ENCODE measurements at places on chromosomes 4 and X.

DNA sequence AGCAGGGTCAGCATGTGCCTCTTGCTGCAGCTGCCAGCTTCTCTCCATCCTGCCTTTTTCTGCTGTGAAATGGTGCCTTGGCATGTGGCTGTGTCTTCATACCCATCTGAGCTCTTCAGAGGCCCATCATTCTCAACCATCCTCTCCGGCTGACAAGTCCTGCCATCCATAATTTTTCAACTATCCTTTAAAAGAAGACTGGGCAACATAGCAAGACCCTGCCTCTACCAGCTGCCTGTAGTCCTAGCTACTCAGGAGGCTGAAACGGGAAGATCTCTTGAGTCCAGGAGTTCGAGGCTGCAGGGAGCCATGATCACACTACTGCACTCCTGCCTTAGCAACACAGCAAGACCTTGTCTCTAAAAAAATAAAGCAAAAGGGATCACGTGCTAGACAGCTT lies 64.2 kb upstream of the TTC29 start:
- DNase-seq = no peak

DNA sequence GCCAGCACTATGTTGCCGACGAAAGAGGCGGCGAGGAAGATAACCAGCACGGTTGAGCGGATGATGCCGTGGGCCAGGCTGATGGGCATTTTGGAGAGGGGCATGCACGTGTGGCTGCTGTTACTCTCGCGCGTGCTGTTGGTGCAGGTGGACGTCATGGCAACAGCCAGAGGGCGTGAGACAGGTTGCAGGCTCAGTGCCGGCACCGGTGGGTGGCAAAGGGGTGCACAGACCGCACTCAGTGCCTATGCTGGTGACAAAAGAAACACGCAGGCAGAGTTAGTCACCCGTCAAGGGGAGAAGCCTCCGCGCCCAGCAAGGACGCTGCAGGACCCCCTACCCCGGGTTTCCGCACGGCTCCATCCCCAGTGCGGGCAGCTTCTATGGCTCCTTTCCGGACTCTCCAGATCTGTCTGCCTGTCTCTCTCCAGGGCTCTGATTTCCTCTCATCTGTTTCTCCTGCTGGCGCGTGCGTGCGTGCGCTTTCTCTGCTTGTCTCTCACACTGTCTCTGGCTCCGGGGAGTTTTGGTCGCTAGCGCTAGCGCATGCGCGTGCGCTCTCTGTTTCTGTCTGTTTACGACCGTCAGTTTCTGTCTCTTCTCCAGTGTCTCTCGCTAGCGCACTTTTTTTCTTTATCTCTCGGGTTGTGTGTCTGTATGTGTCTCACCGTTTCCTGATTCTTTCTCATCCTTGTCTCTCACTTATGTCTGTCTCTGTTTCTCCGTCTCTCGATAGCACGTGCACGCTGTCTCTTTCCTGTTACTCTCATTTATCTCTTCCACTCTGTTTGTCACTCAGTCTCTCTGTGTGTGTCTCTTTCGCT lies 2.1 kb downstream of the GPR101 start:
- DNase-seq = peak; percentile 57

DNA sequence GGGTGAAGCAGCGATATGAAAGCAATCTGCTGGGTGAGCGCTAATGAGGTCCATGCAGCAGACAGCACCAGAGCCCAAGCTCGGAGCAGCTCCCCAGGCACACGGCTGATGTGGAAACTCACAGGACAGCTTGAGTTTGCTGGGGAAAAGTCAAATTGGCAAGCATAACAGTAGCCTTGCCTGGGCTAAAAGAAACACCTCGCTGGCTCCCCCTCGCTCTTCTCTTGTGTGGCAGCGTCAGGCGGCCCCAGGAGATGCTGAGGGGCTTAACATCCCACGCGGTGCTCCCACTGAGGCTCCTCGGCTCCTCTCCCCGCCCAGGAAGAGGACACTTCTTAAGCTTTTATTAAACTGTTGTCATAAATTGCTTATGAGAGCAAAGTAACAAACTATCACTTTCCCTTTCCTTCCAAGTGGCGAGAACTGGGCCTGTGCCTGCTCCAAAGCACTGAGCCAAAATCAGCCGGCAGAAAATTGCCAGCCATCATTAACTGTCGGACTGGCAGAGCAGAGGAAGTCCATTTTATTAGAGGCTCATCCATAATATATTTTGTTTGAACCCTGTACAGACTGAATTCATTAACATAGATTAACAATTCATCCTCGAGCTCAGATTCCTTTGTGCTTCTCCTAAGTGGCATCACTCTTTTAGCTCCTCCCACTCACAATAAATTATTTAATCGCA lies 111.4 kb downstream of the TSPAN5 start:
- DNase-seq = peak; percentile 80

DNA sequence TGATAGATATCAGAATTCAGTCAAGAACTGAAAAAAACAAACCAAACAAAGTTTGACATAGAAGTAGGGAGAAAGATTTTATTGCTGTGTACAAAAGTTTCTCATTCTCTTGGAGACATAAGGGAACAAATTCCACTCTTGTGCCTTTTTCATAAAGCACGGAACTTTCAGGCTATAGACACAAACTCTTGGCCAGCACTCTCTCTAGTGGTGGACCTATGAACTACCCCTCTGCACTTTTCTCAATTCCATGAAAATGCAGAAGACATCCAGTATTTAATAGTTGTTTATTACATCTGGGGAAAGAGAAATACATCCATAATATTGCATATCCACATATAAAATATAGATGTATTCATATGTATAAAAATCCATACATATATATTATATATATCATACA lies 291.6 kb upstream of the HS3ST1 start:
- DNase-seq = peak; percentile 81

- no peak for DNase-seq
Observed at GRCh38 chr4:151799417-151800012, 38.7 kb upstream of the GATB start.

GRCh38 chr4:73985528-73985852 lies 2.5 kb downstream of the PPBP start:
- DNase-seq = no peak

DNA sequence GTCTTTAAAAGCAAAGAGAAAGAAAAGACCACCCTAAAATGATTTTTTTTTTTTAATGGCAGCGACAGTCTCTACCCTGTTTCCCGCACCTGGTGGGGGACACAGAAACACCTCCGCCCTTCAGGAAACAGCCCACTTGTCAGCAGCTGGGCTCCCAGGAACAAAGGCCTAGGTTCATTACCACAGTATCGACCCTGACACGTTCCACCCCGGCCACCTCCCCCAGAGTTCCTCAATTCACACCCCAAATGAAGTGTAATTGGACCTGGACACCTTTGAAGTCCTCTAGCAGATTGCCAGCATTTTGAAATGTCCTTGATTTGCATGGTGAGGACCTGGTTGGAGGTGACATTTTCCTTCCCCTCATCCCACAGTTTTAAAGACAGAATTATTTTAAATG lies 175.0 kb upstream of the BCOR start:
- no peak for DNase-seq

- DNase-seq = no peak
Observed at GRCh38 chr4:20809812-20810211, 109.6 kb downstream of the PACRGL start.

DNA sequence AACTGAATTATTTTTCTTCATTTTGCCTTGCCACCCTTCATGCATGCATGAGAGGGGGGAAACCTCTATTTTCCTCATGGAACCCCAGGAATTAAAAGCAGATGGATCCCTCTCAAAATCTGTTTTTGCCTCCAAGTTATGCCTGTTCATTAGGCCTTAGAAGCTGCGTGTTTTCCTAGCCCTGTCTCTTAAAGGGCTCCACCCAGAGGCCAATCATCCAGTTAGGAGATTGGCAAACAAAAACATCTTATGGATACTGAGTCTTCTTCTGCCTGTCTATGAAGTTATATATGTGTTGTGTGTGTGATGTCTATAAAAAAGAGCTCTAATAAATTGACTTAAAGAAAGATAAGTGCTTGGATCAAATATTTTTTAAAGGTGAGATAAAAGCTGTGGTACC lies 142.9 kb downstream of the ANAPC10 start:
- no peak for DNase-seq

DNA sequence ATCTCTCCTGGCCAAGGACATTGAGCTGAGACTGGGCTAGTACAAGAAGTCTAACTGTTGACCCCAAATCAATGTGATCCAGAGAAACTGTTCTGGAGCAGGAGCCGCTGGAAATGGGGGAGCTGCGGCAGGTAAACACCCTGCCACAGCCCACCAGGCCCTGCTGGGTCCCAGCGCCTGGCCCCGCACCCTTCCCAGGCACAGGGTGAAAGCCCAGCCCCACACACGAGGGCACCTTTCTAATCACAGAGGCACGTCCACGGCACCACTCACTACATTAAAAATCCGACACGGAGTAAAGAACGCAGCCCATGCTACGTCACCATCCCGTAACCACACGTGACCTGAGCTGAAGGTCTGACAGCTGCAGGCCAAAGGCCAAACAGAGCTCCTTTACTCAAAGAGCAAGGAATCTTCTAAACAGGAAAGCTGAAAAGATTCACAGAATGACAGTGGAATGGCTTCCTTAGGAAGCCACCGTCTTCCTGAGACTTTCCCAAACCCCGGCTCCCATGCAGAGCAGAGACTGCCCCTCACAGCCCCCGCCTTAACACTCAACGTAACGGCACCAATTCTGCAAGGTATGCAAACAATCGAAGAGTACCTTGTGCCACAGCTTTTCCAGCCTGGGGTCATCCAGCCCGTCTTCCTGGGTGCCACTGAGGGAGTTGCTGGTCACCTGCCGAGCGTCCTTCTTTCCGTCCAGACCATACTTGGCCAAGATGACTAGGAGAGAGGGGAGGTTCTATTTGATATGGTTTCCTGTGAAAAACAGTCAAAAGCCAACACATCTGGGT lies 12.6 kb downstream of the LRPAP1 start:
- DNase-seq = no peak

- no peak for DNase-seq
Observed at GRCh38 chr4:128322311-128322710, 34.7 kb upstream of the PGRMC2 start.

GRCh38 chr4:54819034-54819433 lies 161.3 kb downstream of the KIT start:
- DNase-seq = no peak

- DNase-seq = no peak
Observed at GRCh38 chr4:38856046-38856445, 571 bp downstream of the TLR6 start.

DNA sequence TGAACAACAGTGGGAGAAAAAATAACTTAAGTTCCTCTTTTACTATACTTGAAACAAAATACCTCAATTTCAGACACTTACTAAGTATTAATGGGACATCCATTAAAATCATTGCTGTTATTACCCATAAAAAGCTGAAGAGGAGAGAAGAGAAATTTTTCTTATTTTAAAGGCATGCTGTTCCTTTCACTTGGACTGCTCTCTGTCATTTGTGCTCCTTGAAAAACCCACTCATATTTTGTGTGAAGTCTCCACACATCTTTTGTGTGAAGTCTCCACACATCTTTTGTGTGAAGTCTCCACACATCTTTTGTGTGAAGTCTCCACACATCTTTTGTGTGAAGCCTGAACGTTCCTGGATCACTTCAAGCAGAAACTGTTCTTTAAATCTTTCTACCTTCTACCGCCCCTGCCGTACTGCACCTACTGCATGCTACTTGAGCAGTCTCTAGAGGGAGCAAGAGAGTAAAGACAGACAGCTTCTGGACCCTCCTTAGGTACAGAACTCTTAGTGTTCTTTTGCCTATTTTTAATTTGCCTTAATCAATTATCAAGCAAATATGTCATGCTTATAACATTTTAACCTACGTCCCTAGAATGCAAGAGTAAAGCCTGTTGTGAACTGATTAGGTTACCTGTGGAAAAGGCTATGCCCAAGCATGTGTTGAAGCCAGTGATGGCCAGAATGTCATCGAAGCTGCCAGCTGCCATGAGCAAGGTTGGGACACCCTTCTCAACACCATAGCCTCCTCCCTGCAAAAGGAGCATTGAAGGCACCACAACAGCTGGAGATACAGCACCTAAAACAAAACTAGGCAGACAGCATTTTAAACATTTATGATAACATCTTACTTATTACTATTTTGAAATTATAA lies 27.1 kb upstream of the SLC9B1 start:
- DNase-seq = peak; percentile 54

GRCh38 chr4:123832173-123833026 lies 435.8 kb downstream of the SPRY1 start:
- peak; percentile 97 for DNase-seq

DNA sequence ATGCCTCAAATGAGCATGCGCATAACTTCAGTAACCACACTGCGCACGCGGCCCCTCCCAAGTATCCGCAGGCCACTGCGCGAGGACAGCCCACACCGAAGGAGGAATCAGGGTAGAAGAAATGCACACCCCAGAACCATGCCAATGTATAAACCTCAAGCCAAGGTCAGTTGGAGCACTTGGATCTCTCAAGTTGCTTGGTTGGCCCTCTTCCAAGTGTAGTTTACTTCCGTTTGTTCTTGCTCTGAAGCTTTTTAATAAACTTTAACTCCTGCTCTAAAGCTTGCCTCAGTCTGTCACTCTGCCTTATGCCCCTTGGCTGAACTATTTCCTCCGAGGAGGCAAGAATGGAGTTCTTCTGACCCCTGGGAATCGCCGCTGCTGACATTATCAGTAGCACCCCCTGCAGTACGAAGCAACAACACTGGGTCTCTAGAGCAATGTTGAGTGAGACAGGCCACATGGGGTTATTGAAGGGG lies 22.0 kb upstream of the SPINK2 start:
- no peak for DNase-seq

- DNase-seq = no peak
Observed at GRCh38 chr4:113270520-113271319, 221.3 kb downstream of the ANK2 start.

GRCh38 chr4:152530600-152530999 lies 5.3 kb downstream of the FBXW7 start:
- no peak for DNase-seq

- no peak for DNase-seq
Observed at GRCh38 chr4:95526075-95526474, 22.7 kb downstream of the UNC5C start.

GRCh38 chrX:1601051-1601767 lies 9.8 kb downstream of the AKAP17A start:
- DNase-seq = no peak

GRCh38 chrX:32877592-32877991 lies 333.8 kb downstream of the DMD start:
- no peak for DNase-seq

DNA sequence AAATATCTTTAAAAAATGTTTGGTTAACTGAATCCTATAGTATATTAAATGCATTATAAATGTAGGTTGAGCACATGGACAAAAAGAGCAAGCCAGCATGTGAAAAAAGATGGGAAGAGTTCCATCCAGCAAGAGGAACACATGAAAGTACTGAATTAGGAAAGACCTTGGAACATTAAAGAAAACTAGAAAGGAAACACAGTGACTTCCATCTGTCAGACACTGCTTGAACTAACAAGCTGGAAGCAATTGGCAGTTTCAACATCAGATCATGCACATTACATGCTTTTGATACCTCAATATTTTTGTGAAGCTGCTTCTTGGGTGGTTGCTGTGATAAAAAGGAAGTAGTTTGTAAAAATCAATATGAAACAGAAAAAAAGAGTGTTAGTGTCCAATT lies 626.8 kb upstream of the GNPDA2 start:
- DNase-seq = no peak

GRCh38 chrX:15050395-15050794 lies 177.2 kb downstream of the MOSPD2 start:
- DNase-seq = no peak

All from adipocyte (in vitro differentiated cells).